Omental fat pad (tissue), 4 donors: ENCODE measurements at places on chromosomes 1 and 21.

GRCh38 chr1:4745560-4745959 is 91.2 kb downstream of the AJAP1 start:
- no peak for DNase-seq

GRCh38 chr1:66380452-66381212 is 153.3 kb upstream of the SGIP1 start:
- no peak for DNase-seq

GRCh38 chr1:183845681-183846080 is 40.8 kb downstream of the RGL1 start:
- DNase-seq = no peak

- no peak for DNase-seq
Measured at GRCh38 chr1:9303916-9304315, 11.2 kb downstream of the SPSB1 start.

DNA sequence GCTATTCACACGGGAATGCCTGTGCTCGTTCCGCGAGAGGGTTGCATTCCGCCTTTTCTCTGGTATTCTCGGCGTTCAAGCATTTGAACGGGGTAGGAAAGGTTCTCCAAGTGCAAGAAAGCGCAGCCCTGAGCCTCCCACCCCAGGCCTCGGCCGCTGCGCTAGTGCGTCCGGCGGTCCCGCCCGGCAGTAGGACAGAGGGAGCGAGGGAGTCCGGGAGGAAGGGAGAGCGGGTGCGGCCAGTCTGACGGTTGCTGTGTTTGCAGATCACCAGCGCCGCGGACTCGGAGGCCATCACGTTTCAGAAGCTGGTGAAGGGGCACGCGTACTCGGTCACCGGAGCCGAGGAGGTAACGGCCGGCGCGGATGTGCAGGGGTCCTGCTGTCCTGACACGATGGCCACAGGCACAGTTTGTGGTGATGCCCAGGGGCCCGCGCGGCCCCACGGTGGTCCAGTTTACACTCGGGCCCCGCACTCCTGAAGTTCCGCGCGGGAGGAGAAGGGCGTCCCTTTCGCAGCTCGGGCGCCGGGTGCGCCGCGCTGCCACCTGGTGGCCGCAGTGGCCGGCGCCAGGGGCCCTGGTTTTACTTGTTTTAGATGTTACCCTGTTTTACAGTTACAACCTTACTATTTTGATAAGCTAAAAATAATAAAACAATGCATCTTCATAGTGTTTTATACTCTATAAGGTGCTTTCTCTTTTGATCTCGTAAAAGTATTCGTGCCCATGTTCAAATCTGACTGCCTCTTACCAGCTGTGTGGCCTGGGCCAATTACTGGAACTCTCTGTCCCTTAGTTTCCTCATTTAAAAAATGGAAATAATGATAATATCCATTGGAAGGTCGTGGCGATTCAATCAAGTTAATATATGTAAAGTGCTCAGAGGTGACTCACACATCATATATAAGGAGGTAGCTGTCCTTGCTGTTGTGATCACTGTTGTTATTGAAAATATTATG is 36.7 kb downstream of the CAPN2 start:
- DNase-seq = no peak

- DNase-seq = no peak
Measured at GRCh38 chr1:113036639-113037321, 36.2 kb upstream of the LRIG2 start.

GRCh38 chr1:67711855-67712212 is 26.8 kb downstream of the GADD45A start:
- no peak for DNase-seq

GRCh38 chr1:94240822-94241221 is 3.4 kb upstream of the ARHGAP29 start:
- DNase-seq = no peak

GRCh38 chr21:37659874-37660273 is 256.4 kb downstream of the KCNJ6 start:
- DNase-seq = no peak

DNA sequence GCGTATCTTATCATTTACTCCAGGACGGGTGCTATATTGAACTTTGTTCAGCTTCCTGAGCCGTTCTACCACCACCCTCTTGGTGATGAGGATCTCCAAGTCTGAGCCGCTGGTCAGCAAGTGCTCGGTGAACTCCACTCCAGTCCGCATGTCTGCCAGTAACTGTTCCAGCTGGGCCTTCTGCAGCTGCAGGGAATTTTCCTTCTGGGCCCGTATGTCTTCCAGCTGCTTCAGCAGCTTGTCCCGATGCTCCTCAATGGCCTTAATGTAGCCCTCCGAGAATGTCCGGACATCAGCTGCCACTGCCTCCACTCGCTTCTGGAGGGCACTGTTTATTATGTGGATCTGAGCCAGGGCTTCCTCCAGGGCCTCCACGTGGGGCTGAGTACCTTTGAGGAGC is 3.4 kb downstream of the TRIM45 start:
- no peak for DNase-seq

DNA sequence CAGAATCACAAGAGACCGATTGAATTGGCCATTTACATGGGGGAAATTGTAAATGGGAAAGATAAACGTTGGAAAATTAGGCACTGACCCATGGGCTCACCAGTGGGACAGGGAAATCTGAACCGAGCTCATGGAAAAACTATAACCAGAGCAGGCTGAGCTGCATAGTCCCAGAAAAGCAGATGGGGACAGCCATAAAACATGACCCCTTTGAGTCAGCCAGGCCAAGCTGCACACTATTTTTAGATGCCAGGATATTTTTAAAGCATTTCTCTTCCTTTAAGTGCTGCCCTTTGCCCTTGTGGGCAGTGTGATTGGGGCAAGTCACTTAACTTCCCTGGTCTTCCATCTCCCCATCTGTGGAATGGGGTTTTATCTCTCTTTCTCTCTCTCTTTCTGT is 184.1 kb downstream of the FOXD2 start:
- DNase-seq = no peak

GRCh38 chr1:187943606-187944403 is 1115.1 kb downstream of the PLA2G4A start:
- DNase-seq = no peak

DNA sequence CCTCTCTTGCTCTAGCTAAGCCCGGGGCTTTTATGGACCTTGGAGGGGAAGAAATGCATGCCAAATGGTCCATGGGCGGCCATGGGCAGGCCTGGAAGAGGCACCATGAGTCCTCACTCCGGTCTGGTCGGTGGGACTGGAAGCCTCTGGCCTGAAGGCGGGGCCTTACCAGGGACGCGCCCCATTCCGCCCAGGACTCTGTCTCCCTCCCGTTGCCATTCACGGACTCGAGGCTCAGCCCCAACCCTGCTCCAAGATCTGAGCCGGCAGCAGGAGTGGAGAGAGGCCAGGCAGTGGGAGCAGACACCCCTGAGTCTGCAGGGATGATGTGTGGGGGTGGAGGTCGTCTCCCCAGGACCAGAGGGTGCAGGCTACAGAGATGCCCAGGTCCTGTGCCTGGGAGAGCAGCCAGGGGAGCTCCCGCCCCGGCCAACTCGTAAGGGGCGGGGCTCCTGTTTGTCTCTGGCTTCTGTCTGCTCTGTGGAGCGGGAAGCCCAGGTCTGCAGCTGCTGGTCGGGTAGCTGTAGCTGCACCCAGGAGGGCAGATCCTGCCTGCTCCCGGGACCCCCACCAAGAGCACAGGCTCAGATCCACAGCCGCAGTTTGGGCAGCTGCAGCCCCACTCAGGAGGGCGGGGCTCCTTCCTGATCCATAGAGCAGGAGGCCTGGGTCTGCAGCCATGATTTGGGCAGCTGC is 8.3 kb upstream of the KANK4 start:
- no peak for DNase-seq

DNA sequence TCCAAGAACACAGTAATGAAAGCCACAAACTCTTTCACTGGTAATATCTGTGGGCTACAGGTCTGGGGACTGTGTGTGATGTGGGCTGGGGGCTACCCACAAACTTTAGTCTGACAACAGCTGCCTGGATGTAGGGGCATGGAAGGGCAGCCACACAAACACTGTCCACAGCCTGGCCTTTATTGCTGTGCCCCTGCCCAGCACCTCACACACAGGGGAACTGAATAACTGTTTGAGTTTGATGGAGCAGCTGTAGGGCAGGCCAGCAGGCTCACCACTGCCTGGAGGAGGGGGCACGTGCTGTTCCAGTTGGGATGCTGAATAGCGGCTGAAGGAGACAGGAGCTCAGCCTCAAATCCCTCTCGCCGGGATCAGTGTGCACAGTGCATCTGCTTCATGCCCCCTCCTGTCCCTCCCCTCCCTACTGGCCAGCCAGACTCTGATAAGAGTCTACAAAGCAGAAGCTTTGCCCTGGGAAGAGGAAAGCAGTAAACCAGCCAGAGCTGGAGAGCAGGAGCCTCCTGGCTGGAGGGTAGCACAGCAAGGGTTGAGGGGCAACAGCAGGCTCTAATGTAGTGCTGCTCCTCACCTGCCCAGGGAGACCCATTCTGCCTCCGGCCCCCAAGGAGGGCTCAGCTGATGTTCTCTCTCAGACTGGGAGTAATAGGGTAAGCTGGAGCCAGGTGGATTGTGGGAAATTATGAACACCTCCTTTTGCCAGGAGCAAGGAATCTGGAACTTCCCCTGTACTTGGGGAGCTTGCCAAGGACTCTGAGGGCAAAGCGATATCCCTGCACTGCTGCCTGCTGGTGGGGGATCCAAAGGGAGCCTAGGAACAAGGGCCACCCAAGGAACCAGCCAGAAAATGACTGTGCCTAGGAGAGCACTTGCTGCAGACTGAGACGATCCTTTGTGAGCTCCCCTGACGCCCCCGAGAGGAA is 70.2 kb upstream of the GOLT1A start:
- DNase-seq = no peak

DNA sequence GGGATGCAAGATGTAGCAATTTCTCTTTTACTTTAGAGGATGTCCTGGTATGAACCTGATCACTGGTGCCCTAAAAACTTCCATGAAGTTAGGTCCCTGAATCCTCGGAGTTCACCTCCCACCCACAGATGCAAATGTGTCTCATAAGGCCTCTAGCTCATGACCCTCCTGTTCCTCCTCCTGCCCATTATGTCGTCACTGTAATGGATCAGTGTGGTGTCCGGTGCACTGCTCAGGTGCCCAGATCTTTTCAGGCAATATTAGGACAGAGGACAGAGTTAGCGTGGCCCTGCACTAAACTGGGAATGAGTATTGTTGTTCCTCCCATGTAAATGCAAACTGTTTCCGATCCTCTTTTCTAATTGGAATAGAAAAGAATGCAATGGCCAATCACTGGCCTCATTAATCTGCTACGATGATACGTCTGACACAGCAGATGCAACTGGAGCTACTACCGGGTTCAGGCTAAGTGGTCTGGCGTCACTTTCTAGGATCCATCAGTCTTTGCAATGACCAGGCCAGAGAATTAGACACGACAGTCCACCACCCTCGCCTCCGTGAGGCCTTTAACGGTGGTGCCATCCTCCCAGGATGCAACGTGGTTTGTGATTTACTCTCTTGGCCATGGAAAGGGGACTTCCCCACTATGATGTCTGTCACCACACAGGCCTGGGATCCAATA is 3.4 kb upstream of the COL6A2 start:
- DNase-seq = peak; percentile 6

- DNase-seq = no peak
Measured at GRCh38 chr1:179153217-179153616, 71.3 kb downstream of the TOR3A start.

- no peak for DNase-seq
Measured at GRCh38 chr1:50493710-50494109, 70.5 kb upstream of the DMRTA2 start.

- DNase-seq = no peak
Measured at GRCh38 chr1:101086783-101087182, 61.2 kb upstream of the DPH5 start.

GRCh38 chr1:10781137-10781536 is 15.3 kb downstream of the CASZ1 start:
- no peak for DNase-seq

DNA sequence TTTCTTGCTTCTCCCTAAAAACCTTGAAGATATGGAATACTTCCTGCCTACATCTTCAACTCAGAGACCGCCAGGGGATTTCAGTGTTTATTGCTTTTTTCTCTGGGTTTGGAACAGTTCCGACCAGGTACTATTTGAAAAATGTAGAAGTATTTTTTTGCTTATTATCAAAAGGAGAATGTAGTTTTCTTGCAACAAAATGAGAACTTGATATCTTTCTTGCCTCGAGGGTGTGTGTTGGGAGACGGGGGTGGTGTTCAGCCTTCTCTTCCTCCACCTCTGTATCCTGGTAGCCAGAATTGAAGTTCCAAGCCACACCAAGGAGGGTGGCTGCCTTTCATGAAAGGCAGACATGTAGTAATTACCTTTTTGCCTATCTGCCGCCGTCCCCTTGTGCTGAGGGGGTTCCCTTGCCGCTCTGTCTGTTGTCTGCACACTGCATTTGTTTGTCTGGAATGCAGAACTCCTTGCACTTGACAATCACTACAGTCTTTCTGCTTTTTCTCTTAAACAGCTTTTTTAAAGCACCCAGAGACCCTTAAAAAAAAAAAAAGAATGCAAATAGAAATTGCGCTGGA is 212.1 kb downstream of the PBX1 start:
- DNase-seq = no peak

GRCh38 chr1:204591473-204592090 is 75.4 kb downstream of the MDM4 start:
- DNase-seq = no peak

GRCh38 chr21:42080788-42081083 is 9.6 kb downstream of the UMODL1 start:
- DNase-seq = no peak

GRCh38 chr21:37582590-37582989 is 216.0 kb downstream of the DYRK1A start:
- no peak for DNase-seq

DNA sequence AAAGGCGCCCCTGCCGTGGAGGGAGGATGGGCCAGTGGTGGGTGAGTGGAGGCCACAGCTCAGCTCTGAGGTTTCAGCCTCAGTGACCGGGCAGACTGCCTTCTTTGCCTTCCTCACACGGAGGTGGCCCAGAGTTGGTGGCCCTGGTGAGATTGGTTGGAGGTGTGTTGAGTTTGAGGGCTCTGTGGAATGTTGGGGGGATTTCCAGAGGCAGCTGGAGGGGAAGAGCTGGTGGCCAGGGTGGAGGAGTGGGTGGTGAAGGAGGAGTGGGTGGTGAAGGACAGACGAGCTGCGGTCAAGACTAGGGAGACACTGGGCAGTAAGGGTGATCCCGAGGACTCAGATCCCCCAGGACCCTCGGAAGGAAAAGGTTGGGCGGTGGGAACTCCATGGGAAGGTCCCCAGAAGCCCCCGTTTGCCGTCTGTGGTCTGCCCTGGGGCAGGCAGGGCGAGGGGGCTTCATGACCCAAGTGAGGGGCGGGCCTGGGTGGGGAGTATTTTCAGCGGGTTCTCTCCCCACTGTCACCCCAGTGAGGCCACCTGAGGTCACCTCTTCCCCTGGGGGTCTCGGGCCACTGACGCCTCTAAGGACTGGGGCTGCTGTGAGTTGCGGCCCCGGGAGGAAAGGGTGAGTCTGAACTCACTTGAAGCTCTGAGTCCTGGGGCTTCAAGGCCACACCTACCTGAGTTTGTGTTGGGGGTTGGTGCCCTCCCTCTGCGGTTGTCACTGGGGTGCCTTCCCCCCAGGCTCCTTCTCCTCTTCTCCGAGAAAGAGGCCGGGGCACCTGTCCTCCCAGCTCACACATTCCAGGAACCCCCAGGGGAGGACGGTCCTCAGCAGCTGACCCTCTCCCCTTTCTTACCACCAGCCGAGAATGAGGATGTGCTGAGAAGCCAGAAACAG is 22.7 kb upstream of the PIK3CD start:
- DNase-seq = no peak
